Activated naive CD8-positive, alpha-beta T cell treated with anti-CD3 and anti-CD28 coated beads for 36 hours (primary cell): ENCODE measurements at places on chromosomes 16 and 17. TPM values are rescaled to one million over a fixed set of nuclear protein-coding genes. Genes with fewer than 3 reads are reported as not detected.

Gene CAVIN1
- total RNA-seq: 1.7 TPM

GRCh38 chr17:82838386-82839063 lies 1.3 kb downstream of the ZNF750 start:
- DNase-seq: no peak

Gene PFAS
- 192 TPM for total RNA-seq

DNA sequence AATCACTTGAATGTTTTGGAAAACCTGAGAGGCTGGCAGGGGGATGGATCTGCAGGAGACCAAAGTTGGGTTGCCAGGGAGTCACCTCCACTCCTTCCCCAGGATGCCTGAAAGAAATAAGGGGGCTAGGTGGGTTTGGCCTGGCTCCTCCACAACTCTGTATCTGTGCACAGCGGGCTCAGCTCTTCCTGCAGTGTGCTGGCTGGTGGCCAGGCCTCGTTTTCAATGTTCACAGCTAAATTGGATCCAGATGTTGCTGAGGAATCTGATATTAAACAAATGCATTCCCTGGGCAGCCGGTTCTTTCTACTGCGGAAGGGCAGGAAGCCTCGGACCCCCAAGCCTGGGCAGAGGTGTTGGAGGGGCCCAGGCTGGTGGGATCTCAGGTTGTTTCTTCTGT lies 106.2 kb downstream of the N4BP1 start:
- no peak for DNase-seq

- no peak for DNase-seq
Observed at GRCh38 chr17:36498155-36498554, 11.7 kb downstream of the ZNHIT3 start.

Gene ZCCHC14
- 5.5 TPM for total RNA-seq

DNA sequence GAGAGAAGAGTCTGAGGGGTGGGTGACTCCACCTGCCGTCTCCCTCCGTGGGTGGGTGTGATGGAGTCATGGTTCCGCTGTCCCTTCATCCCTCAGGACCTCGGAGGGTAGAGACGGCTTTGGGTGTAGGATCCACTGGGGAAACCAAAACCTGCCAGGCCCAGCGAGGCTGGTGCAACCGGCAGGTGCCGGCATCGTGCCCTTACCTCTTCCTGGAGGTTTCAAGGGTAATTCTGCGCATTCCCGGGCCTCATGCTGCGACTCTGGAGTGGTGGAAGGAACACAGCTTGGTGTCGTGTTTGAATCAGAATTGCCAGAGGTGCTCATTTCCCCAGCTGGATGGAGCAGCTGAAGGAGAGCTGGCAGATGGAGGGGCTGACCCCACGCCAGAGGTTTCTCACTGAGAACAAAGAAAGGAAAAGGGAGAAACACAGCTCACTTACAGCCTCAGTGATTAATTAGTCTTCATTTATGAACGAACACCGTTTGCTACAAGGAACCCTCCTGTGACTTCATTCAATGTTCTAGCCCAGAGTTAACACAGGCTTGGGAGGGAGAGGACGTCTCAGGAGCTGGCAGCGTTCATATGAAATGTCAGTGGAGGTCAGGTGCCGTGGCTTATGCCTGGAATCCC lies 16.3 kb upstream of the ATP2A3 start:
- DNase-seq: no peak

Gene GCGR
- total RNA-seq: not detected
